ENCODE measurements at places on chromosomes 7 and 10.

DNA sequence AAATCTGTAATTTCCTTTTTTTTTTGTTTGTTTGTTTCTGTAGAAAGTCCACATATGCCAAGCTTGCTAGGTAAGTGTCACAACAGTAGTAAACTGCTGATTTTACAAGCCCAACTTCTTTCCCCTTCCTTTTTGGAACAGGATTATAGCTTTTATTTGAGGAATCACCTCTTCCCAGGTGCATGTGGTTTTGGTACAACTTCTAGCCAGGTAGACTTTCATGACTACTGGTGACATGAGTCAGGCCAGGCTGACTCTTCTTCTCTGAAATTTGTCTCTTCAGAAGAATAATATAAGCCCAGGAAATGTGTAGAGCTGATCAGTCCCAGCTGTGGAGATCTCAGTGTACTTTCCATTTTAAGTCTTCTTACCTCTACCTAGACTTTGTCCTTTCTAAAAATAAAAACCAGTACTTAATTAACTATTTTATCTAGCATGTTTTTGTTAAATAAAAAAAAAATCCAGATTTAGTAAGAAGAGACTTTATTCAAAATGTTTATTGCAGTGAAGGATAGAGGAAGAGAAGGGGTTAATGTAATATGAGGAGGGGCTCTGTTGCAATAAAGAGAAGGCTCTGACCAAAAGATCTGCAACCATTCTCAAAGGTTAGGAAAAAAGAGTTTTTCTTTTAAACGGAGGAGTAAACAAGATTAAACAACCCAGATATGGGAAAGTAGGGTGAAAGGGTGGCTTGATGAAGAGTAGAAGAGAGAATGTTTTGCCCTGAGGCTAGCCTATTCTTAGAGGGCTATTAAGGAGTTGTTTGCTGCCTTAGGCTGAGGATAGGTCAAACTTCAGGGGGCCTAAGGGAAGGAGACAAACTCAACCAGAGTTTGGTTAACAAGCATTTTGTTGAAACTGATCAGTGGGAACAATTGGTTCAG, 664.2 kb downstream of the SORCS1 start:
- DNase-seq, result peak; percentile 24

DNA sequence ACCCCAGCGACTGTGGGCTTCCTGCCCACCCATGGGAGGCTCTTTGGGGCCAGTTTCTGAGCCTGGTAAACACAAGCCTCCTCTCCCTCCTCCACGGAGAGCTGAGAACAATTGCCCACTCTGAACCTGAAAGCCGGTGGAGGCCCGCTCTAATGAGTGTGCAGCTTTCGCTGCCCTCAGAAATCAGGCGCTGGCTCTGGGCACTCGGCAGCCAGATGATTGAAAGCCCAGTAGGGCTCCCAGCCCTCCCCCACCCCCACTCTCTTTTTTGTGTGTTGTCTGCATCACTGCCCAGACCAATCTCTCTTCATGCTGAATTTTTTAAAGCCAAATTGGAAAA, 438.9 kb downstream of the RPS24 start:
- no peak for DNase-seq

- DNase-seq, result peak; percentile 22
Observed at GRCh38 chr10:46002916-46003693, 27.3 kb downstream of the NCOA4 start.

GRCh38 chr10:1525354-1526162, 211.8 kb downstream of the ADARB2 start:
- DNase-seq, result no peak

- DNase-seq, result no peak
Observed at GRCh38 chr10:69338133-69338456, 59.8 kb downstream of the HK1 start.

DNA sequence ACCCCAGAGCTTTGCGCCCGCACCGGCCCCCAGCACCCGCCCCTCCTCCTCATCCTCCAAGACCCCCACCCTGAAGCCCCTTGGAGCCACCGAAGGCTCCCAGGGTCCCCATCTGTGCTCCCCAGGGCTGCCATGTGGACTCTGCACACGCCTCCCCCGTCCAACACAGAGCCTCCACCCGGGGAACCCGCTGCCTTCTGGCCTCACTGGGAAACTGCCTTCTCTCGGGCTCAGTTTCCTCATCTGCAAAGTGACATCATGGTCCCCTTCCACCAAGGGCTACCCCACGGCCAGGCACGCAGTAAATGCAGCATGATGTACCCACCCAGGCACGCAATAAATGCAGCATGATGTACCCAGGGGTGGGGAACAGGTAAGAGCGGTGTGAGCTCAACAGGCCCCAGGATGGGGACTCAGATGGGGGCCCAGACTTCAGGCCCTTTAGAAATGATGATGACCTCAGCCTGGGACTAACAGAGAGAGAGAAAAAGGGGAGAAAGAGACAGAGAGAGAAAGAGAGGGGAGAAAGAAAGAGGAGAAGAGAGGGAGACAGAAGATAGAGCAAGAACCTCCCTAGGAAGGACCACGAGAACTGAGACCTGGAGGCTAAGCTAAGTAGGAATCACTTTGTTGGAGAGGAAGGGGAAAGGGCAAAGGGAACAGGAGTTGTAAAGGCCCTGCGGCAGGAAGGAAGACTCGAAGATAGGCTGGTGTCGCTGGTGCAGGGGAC, 2.5 kb upstream of the MICALL2 start:
- no peak for DNase-seq

DNA sequence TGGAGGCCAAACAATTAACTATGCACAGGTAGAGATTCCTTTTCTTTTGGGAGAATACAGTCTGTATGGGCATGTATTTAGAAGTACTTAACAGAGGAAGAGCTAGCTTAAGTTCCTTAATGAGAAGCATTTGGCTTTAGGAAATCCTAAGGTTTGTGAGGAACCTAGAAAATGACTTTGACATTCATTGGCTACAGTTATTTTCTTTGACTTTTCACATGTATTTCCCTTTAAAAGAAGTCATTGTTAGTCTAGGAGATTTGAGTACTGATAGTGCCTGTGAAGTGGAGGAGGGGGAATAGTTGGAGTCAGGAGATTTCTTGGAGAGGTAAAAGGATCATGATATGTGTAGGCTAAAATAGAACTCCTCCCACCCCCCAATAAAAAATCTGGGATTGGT, 3.6 kb downstream of the HELLS start:
- DNase-seq, result no peak

- peak; percentile 71 for DNase-seq
Observed at GRCh38 chr10:62744136-62744535, 60.4 kb upstream of the ADO start.

DNA sequence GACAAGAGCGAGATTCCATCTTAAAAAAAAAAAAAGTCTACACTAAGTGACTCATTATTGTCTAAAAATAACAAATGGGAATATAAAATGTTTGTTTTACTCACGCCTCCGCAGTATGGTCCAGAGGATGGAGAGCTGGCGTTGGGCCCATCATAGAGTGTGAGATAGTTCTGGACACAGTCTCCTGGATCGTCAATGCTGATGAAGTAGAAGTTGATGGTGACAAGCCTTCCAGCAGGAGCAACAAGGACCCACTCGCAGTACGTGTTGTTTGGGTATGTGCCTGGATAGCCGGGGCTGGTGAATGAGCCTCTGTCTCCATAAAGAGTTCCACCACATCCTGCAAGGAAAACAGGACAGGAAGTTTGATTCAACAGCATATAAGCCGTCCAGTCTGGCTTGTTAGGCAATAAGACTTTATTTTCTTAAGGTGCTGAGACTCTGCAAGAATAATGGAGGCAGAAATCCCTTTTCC, 11.5 kb upstream of the RSU1 start:
- DNase-seq, result peak; percentile 86

DNA sequence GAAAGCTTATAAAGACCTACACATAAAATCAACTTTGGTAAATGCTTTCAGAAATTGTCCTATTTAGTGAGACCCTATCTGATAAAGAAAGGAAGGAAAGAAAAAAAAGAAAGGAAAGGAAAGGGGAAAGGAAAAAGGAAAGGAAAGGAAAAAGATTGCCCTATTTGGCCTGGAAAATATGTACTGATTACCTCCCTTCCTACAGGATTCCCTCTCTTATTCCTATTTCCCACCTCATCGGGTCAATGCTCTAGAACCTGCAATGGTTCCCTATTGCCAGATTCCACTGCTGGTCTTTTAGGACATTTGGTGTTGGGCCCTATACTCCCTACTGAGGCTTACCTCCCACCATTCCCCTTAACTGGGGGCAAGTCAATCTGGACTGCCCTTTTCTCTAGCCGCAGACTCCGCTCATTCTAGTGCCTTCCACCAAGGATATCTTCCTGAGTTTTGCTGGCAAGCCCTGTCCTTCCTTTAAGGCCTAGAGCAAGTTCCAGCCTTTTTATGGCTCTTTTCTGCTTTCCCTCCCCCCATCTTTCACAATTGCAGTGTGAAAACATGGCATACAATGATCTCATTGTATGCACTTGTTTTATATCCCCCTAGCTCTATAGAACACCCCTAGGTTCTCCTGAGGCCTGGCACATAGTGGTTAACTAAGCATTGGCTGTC, 4.4 kb downstream of the DDIT4 start:
- DNase-seq, result no peak

DNA sequence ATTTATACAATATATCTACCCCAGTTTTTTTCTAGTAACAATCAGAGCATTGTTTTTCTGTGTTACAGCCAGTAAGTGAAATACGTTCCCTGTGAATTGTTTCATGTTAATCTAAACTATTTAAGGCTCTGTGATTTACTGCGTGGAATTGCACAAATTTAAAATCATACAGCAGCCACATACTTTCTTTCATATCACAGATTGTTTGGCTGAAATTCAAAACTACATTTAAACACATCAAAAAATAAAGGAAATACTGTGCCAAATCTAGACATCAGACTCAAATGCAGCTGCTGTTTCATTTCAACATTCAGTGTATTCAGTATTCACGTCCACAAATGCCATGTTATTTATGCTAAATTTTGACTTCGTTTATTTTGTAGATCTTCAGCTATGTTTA, 242.6 kb upstream of the HGF start:
- DNase-seq, result no peak

- DNase-seq, result peak; percentile 88
Observed at GRCh38 chr7:103640031-103640779, 194.2 kb upstream of the SLC26A5 start.

DNA sequence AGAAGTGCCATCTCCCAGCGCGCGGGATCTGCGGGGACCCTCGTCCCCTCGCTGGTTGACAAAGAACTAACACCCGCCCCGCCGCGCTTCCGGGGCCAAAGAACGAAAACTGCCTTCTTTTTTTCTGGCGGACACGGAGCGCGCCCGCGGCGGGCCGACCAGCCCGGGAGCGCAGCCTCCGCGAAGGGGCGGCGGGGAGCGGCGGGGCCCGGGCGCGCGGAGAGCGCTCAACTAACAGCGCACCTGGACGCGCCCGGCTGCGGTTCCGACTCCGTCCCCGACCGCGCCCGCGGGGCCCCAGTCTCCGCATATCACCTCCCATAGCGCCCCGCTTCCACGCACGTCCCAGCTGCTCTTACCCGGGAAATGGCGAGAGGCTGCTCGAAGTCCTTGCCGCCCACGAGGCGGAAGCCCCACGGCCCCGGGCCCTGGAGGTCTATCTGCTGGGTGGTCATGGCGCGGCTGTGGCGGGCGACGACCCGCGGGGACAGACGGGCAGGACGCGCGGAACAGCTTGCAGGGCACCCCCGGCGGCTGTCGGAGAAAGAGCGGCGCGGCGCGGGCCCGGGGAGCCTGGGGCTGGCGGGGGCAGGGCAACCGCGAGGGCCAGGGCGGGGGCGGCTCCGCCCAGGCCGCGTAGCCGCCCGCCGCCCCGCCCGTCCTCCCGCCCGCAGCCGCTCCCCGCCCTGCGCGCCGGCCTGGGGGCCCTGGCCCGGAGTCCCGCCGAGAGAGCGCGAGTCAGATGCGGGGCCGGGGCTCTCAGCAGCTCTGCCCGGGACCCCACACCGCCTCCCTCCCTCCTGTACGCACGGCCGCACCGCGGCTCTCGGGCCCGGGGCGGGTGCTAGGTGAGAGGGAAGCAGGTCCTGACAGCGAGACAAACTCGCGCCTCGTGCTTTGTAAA, at the start of gene PDLIM1:
Gene PDLIM1, minus strand, starts transcription at position 543 of the 904 bp plus-strand sequence. Its CDS starts 88 bp downstream, at position 455.
- DNase-seq, result peak; percentile 77

- peak; percentile 58 for DNase-seq
Observed at GRCh38 chr10:3668276-3668965, 116.6 kb downstream of the KLF6 start.

- no peak for DNase-seq
Observed at GRCh38 chr7:139317939-139318505, 23.1 kb upstream of the FMC1 start.

- DNase-seq, result no peak
Observed at GRCh38 chr7:118312966-118313365, 88.5 kb downstream of the ANKRD7 start.

DNA sequence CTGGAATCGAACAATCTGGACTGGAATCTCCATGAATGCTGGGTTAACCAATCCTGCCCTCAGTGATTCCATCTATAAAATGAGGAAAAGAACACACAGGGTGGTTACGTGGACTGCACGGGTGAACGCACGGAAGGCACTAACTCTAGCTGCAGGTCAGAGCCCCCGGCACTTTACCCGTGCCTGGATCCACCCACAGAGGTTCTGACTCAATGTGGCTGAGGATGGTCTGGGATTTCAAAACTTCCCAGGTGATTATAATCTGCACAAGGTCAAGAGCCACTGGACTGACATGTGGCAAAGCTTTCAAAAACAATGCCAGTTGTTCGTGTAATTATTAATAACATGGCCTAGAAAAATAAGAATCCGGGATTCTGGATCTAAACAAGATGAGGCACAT, 29.2 kb downstream of the KIAA1549 start:
- DNase-seq, result no peak
